ENCODE measurements at places on chromosomes 16 and 17. TPM values are rescaled to one million over a fixed set of nuclear protein-coding genes. Genes with fewer than 3 reads are reported as not detected.

WNK4 gene
- total RNA-seq, result 1.1 TPM

NSF gene
- 18.2 TPM for total RNA-seq

WNT3 gene
- 4.2 TPM for total RNA-seq

METTL16 gene
- total RNA-seq, result 35.9 TPM

ST6GALNAC2 gene
- total RNA-seq, result 0.67 TPM

NPIPB2 gene
- total RNA-seq, result 4.0 TPM

GPRC5B gene
- total RNA-seq, result 31.1 TPM

NPIPA5 gene
- not detected for total RNA-seq

LRRC75A gene
- total RNA-seq, result 0.75 TPM

COL1A1 gene
- total RNA-seq, result 6.5 TPM

ITGAX gene
- total RNA-seq, result 1.1 TPM

CNGB1 gene
- 0.03 TPM for total RNA-seq

HSD11B2 gene
- 1.3 TPM for total RNA-seq

EPOP gene
- total RNA-seq, result 12.9 TPM

PROCA1 gene
- total RNA-seq, result 1.3 TPM

LPO gene
- total RNA-seq, result not detected

CLDN9 gene
- total RNA-seq, result 0.29 TPM

ABCA10 gene
- total RNA-seq, result 0.12 TPM

HES7 gene
- total RNA-seq, result 2.6 TPM

SDR42E2 gene
- not detected for total RNA-seq

APOH gene
- 4.4 TPM for total RNA-seq

NETO2 gene
- 79.4 TPM for total RNA-seq

HAS3 gene
- total RNA-seq, result 46.3 TPM

SMIM5 gene
- 0.80 TPM for total RNA-seq

SMIM36 gene
- total RNA-seq, result not detected

SPEM3 gene
- not detected for total RNA-seq

SPNS2 gene
- total RNA-seq, result 21.8 TPM

SLC4A1 gene
- not detected for total RNA-seq

CLDN7 gene
- total RNA-seq, result 1.9 TPM

TCAP gene
- 0.72 TPM for total RNA-seq

NDUFAF8 gene
- total RNA-seq, result 198 TPM

HOXB4 gene
- 0.07 TPM for total RNA-seq

PLSCR3 gene
- 41.3 TPM for total RNA-seq

ASPA gene
- total RNA-seq, result not detected

RAC3 gene
- total RNA-seq, result 31.7 TPM

PYY gene
- not detected for total RNA-seq

EMP2 gene
- total RNA-seq, result 29.0 TPM

NOD2 gene
- total RNA-seq, result not detected

ZSCAN10 gene
- 0.33 TPM for total RNA-seq

CTF1 gene
- total RNA-seq, result not detected

FSCN2 gene
- total RNA-seq, result 0.71 TPM

GPR179 gene
- total RNA-seq, result 0.02 TPM

ATP1B2 gene
- total RNA-seq, result 0.12 TPM

CEMP1 gene
- 0.12 TPM for total RNA-seq

NBR1 gene
- 41.5 TPM for total RNA-seq

KRTAP1-5 gene
- not detected for total RNA-seq

LGALS9B gene
- total RNA-seq, result not detected

CCL17 gene
- total RNA-seq, result not detected

All from A549 treated with GW870086 at 1 μM for 4 hours (cell line).